ENCODE measurements at places on chromosomes 3 and 15. TPM values are rescaled to one million over a fixed set of nuclear protein-coding genes. Genes with fewer than 3 reads are reported as not detected.

DNA sequence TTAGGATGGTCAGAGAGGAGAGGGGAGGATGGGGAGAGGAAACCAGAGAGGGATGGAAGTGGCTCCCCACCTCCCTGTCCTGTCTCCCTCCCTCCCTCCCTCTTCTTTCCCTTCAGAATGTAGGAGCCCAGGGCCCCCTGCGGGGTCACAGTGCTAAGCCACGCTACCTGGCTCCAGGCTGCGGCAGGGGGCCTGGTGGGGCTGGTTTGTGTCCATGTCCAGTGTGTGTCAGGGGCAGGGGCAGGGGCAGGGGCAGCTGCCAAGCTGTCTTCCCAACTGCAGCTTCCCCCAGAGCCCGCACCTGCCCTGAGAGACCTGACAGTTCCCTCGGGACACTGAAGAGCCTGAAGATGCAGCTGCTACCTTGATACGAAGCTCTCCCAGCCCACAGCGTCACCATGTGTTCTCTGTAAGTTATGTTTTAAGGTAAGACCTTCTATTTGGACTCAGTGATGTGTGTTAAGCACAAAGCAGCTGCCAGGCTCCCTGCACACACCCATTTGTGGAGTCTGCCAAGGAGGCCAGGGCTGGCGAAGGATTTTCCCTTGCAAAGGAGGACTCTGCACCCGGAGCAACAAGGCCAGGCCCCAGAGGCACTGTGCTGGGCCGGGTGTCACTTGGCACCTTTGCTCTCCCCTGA lies 121.8 kb upstream of the SMAD3 start:
- no peak for DNase-seq

DNA sequence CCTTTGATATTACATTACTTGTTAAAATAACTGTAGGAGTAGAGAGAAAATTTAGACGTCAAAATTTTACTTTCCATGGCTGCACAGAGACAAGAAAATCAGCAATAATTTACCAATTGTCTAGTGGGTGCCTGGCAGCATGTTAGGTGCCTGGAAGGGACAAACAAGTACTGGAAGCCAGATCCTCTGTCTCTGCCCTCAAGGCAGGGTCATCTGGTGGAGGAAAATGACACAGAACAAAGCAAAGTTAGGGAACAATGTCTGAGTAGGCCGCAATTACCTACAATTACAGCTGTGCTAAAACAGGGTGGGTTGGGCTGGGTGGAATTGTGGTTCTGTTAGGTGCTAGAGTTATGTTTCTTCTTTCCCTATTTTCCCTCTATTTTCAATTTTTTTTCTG lies 7.4 kb downstream of the CCDC174 start:
- DNase-seq = no peak

GRIP2 gene
- total RNA-seq = 0.62 TPM

LRTM1 gene
- total RNA-seq = not detected

FAM107A gene
- 80.2 TPM for total RNA-seq

Measured in prostate gland (tissue), 2 donors.